CD4-positive, alpha-beta T cell treated with Interferon gamma for 1 hour (primary cell): ENCODE measurements at places on chromosomes 3 and 15.

DNA sequence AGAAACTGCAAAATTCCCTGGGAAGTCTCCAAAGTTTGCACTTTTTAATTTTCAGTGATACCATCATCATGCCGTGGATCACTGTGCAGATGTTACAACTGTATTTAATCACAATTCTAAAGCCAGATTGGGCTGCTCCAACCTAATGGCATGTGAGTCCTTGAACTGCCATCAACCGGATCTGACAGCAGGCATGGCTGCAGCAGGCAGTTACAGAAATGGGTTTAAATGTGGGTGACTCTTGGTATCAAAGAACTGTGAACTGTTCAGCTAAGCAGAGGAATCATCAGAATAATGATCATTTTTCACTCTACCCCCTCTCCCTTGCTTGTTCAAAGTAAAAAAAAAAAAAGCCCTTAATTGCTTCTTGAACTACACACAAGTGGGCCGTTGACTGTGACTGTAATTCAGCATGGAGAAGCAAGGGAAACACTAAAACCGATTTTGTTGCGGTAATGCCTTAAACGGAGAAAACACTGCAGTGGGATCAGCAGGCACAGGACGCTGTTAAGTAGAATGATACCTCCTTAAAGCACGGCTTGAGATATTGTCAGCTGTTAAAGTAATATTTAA, 152.4 kb downstream of the RORA start:
- DNase-seq, result no peak

- no peak for DNase-seq
Measured at GRCh38 chr15:57012556-57012955, 94.1 kb downstream of the TCF12 start.

DNA sequence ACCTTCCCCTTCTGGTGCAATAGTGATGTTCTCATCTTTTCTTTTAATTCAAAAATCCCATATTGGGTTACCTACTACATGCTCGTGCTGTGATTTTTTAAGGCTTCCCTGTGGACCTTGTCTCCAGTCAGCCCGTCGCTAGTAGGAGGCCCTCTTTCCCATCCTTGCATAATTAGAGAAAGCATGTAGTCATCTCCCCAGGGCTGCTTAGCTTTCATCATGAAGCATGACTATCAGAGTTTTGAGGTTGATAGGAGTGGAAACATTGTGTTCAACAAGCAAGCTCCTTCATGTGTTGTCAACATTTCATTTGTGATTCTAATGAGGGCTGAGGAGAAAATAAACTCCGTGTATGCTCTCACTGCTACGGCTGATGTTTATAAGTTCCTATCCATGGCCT, 8.7 kb upstream of the LRTM1 start:
- DNase-seq, result no peak

GRCh38 chr15:34025252-34025651, 13.8 kb downstream of the AVEN start:
- DNase-seq, result no peak

DNA sequence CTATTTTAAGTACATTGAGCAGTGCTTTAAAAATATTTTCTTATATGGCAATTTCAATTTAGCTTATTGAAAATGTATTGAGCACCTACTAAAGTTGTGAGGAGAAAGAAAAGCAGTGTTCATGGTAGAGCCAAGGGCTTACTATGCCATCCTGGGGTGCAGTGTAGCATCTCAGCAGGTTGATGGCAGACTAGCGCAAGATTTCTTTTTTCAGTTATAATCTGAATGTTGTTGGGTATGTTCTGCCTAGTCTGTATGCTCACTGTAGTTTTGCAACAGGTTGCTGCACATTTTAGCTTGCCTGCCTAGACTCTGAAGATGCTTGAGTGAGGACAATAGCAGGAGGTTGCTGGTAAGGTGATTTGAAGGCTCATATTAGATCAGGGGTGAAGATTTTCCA, 103.1 kb upstream of the UNC13C start:
- no peak for DNase-seq

GRCh38 chr3:5022966-5023776, 43.9 kb downstream of the BHLHE40 start:
- DNase-seq, result no peak

DNA sequence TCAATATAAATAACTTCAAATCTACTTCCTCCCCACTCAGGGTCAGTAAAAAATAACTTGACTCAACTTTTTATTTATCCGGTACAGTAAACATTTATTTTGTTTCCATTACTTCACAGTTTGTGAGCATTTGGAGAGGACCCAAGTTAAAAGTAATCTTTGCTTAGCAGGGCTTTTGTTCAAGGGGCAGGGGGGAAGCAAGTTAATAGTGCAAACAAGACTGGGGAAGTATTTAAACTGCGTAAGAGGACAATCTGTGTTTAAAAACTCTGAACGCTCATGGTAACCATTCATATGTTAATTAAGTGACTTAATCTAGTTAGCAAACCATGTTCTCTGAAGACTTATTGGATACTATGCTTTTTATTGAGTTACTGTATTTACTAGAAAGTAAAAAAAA, 346.2 kb downstream of the SLC9A9 start:
- DNase-seq, result no peak

DNA sequence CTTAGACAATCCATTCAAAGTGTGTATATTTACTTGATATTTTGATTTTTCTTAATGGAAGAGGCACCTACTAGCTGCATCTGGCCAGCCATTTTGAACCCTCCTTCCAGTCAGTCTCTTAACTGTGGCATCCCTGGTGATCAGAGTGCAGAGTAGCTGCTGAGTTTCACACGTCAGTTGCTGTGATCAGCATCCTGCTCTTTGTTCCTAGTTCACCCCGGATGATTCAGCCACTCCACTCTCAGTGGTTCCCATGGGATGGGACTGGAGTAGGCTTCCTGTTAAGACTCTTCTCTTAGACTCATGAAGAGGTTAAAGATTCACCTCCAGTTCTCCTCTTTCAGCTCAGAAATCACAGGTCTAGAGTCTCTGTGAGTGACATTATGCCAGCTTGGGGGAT, 75.8 kb downstream of the STXBP5L start:
- no peak for DNase-seq

DNA sequence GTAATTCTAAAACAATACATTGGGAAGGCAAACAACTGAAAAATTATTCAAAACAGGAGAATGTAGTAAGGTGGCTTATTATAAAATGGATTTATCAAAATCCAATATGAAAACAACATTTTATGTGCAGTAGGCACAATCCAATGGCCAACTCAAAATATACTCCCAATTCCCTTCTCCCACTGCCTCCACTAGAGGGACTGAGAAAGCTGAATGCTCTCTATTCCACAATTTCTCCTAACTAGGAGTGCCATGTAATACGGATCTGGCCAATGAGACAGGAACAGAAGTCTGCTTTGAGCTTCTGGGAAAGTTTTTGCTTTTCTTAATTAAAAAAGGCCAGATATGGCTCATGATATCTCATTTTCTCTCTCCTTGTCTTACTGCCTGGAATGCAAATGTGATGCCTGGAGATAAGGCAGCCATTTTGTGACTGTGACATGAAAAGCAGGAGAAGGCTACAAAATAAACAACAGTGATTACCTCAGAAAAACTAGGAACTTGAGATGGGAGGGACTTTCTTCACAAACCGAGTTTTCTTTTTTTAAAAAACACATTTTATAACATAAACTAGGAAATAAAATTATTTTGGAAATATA, 18.8 kb upstream of the VGLL4 start:
- DNase-seq, result no peak
